ENCODE measurements at places on chromosomes 16 and 17.

DNA sequence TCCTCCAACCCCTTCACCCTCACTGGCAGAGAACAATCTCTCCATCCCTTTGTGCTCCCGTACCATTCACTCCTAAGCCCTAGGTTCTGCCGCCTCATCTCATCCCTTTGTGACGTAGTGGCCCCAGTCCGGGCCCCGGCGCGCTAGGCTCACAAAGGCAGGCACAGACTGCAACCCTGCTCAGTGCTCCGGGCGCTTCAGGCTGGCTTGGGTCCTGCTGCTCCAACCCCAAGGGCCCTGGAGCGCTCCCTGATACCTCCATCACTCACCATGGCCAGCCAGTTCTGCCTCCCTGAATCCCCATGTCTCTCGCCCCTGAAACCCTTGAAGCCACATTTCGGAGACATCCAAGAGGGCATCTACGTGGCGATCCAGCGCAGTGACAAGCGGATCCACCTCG, at the start of gene KIF2B:
Gene KIF2B, plus strand, starts transcription at position 164 of the 400 bp plus-strand sequence. Its CDS starts 107 bp downstream, at position 271.
- DNase-seq: no peak

DNA sequence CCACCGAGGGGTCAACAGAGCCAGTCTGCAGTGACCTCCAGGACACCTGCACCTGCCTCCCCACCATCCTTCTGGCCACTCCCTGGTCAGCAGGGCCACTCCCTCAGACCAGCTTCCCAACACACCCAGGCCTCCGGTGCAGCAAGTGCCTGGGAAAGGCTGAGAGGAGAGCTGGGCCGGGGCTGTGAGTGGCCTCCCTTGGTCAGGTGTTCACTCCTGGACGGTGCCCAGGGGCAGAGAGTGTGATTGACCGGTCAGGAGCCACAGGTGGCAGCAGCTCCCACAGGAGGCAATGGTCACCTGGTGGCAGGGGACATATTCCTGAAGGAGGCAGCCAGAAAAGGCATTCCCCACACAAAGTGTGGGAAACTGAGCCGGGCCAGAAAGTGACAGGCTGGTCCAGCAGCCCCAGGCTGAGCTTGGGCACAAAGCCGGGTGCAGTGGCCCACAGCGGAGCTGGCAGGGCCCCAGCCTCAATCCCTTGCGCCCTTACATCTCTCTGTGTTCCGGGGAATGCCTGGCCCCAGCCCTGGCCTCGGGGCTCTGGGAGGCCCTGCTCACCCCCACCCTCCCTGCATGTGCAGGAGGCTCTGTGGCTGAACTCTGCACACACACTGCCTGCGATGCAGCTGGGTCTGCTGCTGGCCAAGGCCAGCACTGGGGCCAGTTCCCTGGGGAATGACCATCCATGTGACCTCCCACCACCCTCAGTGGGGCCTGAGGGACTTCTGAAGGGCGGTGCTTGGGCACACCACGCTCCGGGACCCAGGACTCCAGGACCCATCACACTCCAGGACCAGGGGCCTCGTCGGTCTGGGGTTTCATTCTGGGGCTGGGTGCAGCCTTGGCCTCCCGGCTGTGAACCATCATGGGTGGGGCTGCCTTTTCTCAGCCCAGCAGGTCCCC, 1.2 kb upstream of the C17orf99 start:
- DNase-seq: no peak

- DNase-seq: peak; percentile 90
These were observed 119.9 kb downstream of the COPRS start for GRCh38 chr17:31738996-31739699.

- DNase-seq: no peak
These were observed 19.9 kb downstream of the DCAKD start for GRCh38 chr17:45031231-45032173.

DNA sequence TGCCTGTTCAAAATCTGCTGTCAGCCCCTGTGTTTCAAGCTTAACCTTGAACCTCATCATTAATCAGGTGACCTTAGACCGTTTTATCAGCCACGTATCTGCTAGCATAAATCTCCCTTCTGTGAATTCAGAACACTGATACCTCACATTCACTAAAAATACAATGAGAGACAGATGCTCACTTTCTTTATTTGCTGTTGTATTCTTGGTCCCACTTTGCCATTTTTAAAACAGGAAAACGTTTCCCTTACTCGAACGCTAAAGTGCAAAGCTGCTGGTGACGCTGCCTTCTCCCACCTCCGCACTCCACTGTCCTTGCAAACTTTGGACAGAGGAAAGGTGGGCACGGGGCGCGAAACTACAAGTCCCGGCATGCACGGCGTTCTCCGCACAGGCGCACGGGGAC, 220 bp upstream of the ARHGAP44 start:
- DNase-seq: no peak

- no peak for DNase-seq
These were observed 1.3 kb downstream of the HNF1B start for GRCh38 chr17:37743612-37743874.

DNA sequence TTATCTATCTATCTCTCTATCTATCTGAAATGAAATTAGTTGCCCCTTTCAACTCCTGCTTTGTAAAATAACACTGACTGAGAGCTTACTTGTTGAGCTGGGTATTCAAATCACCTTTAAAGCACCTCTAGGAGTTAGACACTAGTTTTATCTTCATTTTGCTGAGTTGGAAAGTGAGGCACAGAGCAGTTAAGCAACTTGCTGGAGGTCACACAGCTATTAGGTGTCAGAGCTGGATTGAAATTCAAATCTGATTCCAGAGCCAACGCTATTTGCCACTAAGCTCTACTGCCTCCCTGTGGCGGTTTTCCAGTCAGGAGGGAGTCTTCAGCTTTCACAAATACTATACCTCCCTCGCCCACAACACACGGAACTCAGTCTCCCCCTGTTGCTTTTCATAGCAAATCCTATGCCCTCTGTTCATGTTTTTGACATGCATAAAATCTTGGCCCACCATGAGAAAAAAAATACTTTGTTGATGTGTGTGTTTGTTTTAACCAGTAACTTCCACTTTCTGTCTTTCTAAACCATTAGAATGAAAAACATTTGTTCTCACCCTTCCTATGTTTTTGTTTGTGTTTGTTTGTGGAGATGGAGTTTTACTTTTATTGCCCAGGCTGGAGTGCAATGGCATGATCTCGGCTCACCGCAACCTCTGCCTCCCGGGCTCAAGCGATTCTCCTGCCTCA, 74.8 kb upstream of the SMURF2 start:
- DNase-seq: peak; percentile 32

- DNase-seq: peak; percentile 10
These were observed 23.3 kb downstream of the TBCD start for GRCh38 chr17:82775001-82775823.

- DNase-seq: no peak
These were observed 39.8 kb downstream of the GRIN2C start for GRCh38 chr17:74819801-74820436.

DNA sequence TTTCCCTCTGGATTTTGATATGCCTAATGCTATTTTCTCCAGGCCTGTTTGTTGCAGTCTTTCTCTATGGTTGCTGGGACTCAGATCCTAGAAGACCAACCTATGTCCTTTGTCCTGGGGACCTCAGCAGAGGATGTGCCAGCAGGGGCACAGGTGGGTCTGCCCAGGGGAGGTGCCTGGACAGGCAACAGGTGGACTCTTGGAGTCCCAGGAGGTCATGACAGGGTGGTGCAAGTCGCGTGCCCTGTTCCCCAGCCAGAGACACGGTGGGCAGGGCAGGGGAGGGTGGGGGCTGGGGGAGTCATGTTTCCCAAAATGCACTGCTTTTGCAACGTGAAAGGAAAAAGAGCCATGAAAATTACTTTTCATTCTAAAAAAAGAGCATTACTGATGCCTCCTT, 26.3 kb upstream of the PLLP start:
- DNase-seq: no peak

DNA sequence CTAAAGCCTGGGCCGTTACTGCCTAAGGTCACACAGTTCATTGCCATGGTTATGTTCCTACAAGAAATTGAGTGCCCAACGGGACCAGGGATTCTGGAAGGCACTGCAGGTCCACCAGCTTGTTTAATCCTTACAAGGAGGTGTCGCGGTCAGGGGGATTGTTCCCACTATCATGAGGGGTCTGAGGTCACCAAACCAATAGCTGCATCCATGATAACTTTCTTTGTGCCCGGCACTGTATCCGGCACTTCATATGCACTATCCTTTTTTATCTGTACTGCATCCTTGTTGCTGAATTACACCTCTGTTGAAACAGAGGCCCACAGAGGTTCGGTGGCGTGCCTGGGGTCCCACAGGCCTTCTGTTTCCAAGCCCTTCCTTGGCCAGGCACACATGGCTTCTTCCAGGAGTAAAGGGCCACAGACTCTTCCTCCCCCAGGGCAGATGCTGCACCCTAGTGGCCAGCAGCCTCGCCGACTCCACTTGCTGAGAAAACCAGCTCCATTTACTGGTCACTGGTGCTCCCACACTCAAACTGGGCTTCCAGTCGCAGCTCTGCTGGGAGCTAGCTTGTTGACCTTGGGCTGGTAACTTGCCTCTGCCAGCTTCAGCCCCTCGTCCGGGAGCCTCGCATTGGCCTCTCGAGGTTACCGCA, 82.0 kb upstream of the PLCG2 start:
- DNase-seq: peak; percentile 32

GRCh38 chr17:17866425-17866824, 29.6 kb upstream of the SREBF1 start:
- DNase-seq: no peak

DNA sequence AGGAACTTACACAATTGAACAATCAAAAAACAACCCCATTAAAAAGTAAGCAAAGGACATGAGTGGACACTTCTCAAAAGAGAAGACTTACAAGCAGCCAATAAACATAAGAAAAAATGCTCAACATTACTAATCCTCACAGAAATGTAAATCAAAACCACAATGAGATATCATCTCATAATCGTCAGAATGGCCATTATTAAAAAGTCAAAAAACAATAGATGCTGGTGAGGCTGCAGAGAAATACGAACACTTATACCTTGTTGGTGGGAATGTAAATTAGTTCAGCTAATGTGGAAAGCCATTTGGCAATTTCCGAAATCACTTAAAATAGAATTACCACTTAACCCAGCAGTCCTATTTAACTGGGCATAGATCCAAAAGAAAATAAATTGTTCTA, 301.9 kb upstream of the KCNJ16 start:
- DNase-seq: peak; percentile 86

GRCh38 chr16:56604966-56605365, 3.4 kb upstream of the MT2A start:
- no peak for DNase-seq

- peak; percentile 81 for DNase-seq
These were observed 23.8 kb downstream of the DEXI start for GRCh38 chr16:10918294-10919002.
